Epithelial cell of umbilical artery (primary cell): ENCODE measurements at places on chromosomes 2 and 18. TPM values are rescaled to one million over a fixed set of nuclear protein-coding genes. Genes with fewer than 3 reads are reported as not detected.

The SERPINB10 gene
- 0.32 TPM in 1 of 2 replicates, not detected in the other for total RNA-seq

The IWS1 gene
- total RNA-seq = 44.1 and 47.7 TPM in 2 replicates

The TFPI gene
- 603 and 634 TPM in 2 replicates for total RNA-seq

The LRRC30 gene
- not detected in 2 replicates for total RNA-seq

The CDC42EP3 gene
- total RNA-seq = 23.1 and 38.3 TPM in 2 replicates

The LIPG gene
- total RNA-seq = 88.9 and 150 TPM in 2 replicates

The PHLPP1 gene
- total RNA-seq = 2.9 and 4.4 TPM in 2 replicates

The UPP2 gene
- not detected in 2 replicates for total RNA-seq

The RAB11FIP5 gene
- 26.3 and 30.4 TPM in 2 replicates for total RNA-seq

The IFIH1 gene
- 8.4 and 60.8 TPM in 2 replicates for total RNA-seq

The LONRF2 gene
- 0.15 TPM in 1 of 2 replicates, not detected in the other for total RNA-seq

The NOSTRIN gene
- total RNA-seq = under 0.01 and 0.15 TPM in 2 replicates

The ANKRD30BL gene
- total RNA-seq = not detected in 2 replicates

The GRHL1 gene
- 1.1 and 1.3 TPM in 2 replicates for total RNA-seq

The ALK gene
- not detected in 2 replicates for total RNA-seq

The RESP18 gene
- not detected in 2 replicates for total RNA-seq
